Stimulated activated CD4-positive, alpha-beta T cell treated with anti-CD3 and anti-CD28 coated beads, Interleukin-2, amount 100 ng/mL, for 4 hours (primary cell): ENCODE measurements at places on chromosomes 12 and 14.

GRCh38 chr12:2970744-2971143 is 11.5 kb downstream of the TEAD4 start:
- DNase-seq: no peak

DNA sequence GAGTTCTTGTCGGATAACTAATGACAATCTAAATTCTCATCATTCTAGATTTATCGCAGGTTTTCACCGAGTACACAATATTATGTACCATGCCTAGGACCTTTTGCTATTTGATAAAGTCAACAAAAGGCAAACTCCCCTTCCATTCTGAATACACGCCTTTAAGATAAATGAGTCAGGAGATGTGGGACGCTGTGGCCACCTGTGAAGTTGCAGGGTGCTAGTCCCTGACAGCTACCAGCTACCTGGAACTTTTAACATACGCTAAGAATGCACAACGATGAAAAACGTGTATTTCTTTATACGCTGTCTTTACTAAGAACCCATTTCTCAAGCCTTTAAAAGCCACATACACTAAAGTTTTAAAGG is 678 bp downstream of the MDM1 start:
- no peak for DNase-seq

DNA sequence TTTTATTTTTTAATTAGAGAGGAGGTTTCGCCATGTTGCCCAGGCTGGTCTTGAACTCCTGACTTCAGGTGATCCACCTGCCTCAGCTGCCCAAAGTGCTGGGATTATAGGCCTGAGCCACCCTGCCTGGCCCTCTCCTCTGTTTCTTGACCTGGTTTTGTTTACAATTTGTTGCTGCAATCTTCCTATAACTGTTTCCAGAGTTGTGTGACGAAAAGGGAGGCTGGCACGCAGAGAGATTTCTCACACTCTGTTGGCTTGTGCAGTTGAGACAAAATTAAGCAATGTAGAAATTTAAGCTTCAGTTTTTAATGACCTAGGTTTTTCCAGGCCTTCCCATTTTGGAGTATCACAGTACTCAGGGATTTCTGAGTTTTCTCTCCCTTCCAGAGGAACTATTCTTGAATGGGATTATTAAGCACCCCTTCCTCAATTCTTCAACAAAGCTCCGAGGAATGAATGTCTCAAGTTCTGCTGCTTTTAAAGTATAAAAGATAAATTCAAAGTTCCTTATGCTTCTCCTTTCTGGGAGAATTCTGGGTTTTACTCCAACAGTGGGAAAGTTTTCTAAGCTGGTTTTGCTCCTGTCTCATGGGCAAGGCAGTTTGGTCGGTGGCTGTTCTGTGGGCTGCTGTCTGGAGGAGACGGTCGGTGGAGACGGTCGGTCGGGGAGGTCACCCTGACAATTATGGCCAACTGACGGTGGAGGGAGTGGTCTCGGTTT is 20.4 kb upstream of the FOS start:
- no peak for DNase-seq

- DNase-seq: no peak
These were observed 50.1 kb downstream of the NRXN3 start for GRCh38 chr14:78220273-78220672.

- no peak for DNase-seq
These were observed 70.7 kb downstream of the HSD17B6 start for GRCh38 chr12:56833780-56834179.

DNA sequence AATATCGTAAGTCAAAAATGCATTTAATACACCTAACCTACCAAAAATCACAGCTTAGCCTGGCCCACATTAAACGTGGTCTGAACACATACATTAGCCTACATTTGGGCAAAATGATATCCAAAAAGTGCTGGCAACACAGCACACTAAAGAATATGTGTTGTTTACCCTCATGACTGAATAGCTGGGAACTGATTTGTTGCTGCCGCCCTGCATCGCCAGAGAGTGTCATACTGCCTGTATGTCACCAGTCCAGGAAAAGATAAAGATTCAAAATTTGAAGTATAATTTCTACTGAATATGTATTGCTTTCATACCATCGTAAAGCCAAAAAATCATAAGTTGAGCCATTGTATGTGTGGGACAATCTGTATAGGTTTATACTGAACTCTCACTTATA is 157.8 kb downstream of the NUBPL start:
- DNase-seq: no peak

DNA sequence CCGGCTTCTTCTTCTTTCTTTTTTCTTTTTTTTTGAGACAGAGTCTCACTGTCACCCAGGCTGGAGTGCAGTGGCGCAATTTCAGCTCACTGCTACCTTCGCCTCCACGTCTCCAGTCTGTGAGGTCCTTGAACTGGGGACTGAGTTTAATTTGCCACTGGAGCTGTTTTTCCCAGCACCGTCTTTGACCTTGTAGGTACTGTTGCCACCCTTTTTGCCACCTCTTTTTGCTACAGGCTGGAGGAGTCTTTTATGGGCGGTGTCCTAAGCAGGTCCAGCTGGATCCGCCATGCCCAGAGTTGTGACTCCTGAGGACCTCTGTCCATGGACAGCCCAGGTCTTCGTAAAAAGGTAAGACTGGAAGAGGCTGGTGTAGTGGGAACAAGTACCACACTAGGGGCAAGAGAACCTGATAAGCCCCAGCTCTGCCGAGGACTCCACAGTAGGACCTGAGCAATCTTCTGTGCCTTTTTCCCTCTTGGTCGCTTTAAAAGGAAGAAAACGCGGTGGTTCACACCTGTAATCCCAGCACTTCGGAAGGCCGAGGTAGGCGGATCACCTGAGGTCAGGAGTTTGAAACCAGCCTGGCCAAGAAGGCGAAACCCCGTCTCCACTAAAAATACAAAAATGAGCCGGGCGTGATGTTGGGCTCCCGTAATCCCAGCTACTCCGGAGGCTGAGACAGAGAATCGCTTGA is 946 bp downstream of the RNU4-2 start:
- DNase-seq: no peak

DNA sequence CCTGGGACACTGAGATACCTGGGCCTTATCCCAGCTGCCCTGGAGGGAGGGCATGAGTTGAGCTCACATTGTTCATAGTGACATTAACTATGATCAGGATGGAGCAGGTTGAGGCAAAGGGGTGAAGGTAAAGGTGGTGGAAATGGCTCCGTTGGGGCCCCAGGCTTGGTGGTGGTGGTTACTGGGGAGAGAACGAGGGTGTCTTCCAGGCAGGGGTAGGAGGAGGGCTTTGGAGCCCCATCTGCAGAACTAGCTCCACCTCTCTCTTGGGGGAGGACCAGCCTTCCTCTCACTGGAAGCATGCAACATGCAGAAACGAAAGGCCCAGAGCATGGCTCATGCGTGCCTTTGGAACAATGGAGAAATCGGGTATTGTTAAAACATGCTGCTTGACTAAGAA is 217.0 kb downstream of the SLC41A2 start:
- no peak for DNase-seq

- DNase-seq: no peak
These were observed 15.7 kb upstream of the SLC10A1 start for GRCh38 chr14:69812711-69813110.

DNA sequence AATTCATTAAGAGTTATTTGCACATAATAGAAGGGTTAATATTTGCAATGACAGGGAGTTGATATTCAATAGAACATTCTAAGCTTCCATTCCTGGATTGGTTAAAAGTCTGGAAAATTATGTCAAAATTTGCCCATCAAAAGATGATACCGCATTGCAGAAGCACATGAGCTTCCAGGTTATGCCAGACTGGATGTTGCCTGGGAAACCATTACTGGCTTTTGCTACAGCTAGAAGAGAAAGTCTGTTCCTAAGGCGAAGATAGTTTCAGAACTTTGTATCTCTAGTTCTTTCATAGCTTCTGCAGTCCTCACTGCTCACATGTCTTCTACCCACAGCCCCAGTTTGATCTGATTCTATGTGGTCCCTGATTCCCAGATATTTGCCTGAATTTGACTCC is 122.4 kb upstream of the AMIGO2 start:
- no peak for DNase-seq

DNA sequence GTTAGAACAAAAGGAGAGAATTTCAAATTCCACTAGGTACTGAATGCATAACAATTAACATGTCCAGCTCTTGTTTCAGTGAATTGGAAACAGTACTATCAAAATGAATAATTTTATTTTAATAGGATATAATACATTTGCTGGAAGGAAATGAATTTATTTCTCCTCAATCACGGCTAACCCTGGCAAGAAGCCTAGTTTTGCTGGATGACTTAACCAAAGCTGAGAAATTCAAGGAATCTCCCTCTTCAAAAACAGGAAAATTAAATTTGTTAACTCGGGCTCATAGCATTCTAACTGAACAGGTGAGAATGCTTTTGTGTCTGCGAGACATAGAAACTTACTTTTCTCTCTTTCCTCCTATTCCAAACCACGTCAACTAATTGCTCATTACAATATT is 163.5 kb upstream of the NEDD1 start:
- no peak for DNase-seq

DNA sequence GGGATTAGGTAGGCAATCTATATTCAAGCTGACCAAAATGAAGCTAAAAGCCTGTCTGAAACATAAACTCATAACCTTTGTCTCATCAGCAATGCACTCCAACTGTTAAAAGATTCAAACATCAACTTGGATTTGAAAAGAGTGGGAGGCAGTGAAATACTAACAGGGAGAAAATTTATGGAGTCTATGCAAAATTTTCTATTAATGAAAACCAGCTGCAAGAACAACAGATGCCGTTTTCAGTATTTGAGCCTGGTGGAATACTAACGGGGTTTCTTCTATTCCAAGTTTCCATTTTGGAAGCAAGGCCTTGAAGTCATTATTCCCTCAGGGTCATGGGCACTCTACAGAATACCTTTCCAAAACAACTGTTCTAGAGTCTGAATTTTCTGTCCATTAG is 88.3 kb downstream of the LRP6 start:
- no peak for DNase-seq

GRCh38 chr12:915090-915489 is 34.4 kb downstream of the RAD52 start:
- no peak for DNase-seq

DNA sequence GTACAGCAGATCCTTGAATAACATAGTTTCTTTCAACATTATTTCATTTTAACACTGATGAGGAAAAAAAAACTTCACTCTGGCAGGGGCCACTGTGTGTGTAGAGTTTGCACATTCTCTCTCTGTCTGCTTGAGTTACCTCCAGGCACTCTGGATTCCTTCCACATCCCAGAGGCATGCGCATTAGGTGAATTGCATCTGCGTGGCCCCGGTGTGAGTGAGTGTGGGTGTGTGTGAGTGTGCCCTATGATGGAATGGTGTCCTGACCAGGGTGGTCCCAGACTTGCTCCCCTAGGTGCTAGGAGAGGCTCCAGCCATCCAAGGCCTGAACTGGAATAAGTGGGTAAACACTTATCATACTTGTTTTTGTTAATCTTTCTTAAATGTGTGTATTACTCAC is 90.6 kb upstream of the LRIG3 start:
- no peak for DNase-seq

GRCh38 chr12:92926549-92926948 is 2.5 kb downstream of the EEA1 start:
- DNase-seq: no peak

DNA sequence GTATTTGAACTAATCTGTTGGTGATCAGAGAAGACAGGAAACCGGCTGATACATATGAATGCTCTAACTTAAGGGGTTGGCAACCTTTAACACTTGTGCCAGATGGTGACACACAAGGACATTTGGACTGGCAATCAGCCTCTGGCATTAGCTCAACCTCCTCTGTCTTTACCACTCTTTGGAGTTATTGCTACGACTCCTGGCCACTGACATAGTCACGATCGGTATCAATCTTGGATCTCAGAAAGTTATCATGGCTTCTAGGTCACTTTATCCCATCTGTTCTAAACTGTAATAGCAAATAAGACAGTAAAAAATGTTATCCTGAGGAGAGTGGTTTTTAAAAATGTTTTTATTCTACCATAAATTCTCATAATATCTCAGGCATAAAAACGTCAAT is 575.2 kb upstream of the MDGA2 start:
- DNase-seq: no peak

DNA sequence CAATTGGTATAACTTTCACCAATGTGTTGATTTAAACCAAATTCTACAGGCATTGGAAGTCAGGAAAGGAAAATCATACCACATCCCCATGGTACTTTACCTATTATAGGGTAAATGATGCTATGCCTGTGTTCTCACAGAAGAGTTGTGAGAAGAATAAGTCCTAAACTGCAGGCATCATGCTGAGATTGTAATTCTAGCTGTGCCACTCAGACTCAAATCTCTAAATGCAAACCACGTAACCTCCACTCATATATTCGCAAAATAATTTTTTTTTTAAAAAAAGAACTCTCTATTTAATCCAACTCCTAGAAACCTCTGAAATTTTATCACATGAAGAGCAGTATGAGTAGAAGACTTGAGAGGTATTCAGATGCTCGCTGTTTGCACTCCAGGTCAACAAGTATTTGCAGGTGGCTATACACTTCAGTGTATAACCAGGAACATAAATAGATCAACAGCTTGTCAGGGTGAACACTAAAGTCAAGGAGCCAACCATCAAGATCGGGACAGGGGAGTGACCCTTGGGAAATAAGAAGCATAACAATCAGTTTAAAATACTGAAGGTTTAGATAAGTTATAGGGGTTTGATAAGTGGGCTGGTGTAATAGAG is 110.1 kb downstream of the SLC25A21 start:
- no peak for DNase-seq
